SHP77 treated with DMSO at 0.1 percent for 48 hours (cell line): ENCODE measurements at places on chromosomes 6 and 20.

GRCh38 chr6:169864148-169865020 is 113.0 kb downstream of the ERMARD start:
- peak; percentile 83 for DNase-seq

- no peak for DNase-seq
Observed at GRCh38 chr6:79604583-79605037, 26.5 kb upstream of the SH3BGRL2 start.

GRCh38 chr6:166173281-166173951 is 5.8 kb upstream of the TBXT start:
- peak; percentile 85 for DNase-seq

GRCh38 chr20:40786336-40786735 is 97.3 kb upstream of the MAFB start:
- DNase-seq, result no peak
